ENCODE measurements at places on chromosomes 5 and 9.

- no peak for DNase-seq
Measured at GRCh38 chr5:133245191-133246052, 193.6 kb downstream of the HSPA4 start.

GRCh38 chr5:143741421-143741820 is 70.5 kb upstream of the HMHB1 start:
- no peak for DNase-seq

DNA sequence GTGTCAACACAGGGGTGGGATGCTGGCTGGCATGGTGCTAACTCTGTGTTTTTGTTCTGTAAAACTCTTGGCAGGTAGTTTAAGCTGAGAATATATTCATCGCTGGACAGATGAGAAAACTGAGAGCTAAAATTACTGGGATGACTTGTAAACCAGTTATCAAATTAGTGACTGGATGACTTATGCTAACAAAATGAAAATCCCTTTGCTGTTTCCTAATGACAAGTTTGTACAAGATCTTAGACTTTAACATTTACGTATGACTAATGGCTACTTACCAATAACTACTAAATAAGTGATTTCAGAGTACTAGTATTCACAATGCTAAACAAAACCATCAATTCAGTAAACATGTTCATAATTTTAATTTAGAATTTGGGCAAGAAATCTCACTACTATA is 854.8 kb upstream of the ARRDC3 start:
- no peak for DNase-seq

GRCh38 chr5:66680221-66680620 is 84.0 kb downstream of the MAST4 start:
- no peak for DNase-seq

DNA sequence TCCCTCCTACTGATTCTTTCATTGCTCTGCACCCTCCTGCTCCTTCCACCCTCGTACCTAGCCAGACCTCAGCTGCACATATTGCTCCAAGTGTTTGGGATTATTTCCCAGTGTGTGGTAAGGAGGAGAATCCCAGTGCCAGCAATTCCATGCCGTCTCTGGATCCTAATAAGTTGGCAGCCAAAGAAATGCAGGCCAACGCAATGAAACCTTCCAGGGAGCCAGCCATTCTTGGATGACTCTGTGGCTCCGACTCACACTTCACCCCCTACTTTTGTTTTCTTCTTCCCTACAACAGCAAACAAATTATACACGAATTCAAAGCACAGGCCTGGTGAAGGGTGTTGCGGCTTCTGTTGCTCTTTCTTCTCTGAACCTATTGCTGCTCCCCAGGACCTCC is 82.5 kb upstream of the SLC1A3 start:
- no peak for DNase-seq

DNA sequence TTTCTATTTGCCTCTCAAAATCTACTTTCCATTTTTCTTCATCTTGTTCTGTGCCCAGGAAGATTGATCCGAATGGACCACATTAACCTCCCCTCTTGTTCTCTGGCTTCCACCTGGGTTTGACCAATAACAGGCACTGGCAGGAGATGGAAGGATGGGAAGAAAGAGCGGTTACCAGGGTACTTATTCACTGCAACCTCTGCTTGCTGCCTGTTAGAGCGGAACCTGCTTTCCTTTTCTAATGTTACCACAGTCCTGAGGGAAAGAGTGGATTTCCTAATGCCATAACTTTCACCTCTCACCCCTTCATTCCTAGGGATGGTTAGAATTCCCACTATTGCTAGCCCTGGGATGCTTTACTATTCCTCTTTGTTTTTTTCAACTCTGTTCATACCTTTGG is 262.1 kb downstream of the RFX3 start:
- no peak for DNase-seq

DNA sequence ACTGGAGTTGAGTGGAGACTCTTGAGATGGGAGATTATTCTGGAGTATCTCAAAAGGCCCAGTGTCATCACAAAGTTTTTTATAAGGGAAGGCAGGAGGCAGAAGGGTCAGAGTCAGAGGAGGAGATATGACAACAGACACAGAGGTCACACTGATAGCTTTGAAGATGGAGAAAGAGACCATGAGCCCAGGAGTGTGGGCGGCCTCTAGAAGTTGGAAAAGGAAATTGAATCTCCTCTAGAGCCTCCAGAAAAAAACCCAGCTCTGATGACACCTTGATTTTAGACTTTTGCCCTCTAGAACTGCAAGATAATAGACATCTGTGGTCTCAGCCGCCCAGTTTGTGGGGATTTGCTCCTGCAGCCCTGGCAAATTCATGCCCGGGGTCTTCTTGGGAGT is 64.8 kb upstream of the SPTLC1 start:
- no peak for DNase-seq
